Stimulated activated CD4-positive, alpha-beta T cell treated with anti-CD3 and anti-CD28 coated beads, Interleukin-1b, Interleukin-23, amount 100 ng/mL, for 4 hours (primary cell): ENCODE measurements at places on chromosomes 4 and X.
A peak's percentile ranks its signal among the peaks of the same experiment; 100 is the strongest.

GRCh38 chrX:17632942-17633341 lies 104.4 kb upstream of the SCML1 start:
- DNase-seq, result no peak

DNA sequence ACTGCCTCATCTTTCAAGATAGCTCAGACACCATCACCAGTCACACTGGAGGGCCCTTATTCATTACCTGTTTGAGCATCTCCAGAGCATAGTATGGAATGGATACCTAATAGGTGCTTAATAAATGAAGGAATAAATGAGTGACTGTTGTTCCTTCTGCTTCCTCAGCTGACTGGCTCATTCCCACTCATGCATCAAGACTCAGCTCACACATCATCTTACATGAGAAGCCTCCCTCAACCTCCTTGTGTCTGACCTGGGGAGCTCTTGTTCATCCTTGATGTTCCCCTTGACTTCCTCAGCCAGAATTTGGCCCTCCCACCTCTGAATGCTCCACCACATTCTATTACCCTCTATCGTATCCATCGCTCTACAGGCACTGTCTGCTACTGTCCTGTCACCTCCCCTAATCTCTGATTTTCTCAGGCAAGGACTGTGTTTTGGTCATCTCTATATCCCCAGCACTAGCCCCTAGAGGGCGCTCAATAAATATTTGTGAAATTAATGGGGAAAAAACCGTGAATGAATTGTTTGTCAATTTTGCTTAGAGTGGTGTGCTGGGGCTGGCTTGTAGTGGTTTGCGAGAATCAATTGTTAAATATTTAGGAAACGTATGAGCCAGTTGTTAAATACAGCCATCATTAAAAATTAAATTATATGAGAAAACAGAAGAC lies 88.3 kb downstream of the NHSL2 start:
- DNase-seq, result peak; percentile 36

GRCh38 chr4:6731780-6732179 lies 15.8 kb downstream of the BLOC1S4 start:
- no peak for DNase-seq

- DNase-seq, result no peak
These were observed 29.4 kb upstream of the SPINK2 start for GRCh38 chr4:56850910-56851309.

DNA sequence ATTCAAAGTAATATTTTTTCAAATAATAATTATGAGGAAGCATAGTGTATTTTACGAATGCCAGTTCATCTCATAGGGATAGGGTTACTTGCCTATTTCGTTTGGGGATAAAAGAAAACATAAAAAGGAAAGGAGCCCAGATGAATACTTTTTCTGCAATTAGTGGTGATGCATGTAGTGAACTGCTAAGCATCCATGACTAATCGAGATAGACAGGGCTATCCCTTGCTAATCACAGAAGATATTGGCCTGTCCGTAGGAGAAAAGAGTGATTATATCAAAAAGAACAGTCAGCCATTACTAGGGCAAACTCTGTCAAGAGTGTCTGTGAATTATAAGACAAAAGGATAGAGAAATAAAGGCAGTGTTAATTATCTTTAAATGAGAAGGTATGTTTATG lies 746.1 kb downstream of the C4orf33 start:
- DNase-seq, result no peak

DNA sequence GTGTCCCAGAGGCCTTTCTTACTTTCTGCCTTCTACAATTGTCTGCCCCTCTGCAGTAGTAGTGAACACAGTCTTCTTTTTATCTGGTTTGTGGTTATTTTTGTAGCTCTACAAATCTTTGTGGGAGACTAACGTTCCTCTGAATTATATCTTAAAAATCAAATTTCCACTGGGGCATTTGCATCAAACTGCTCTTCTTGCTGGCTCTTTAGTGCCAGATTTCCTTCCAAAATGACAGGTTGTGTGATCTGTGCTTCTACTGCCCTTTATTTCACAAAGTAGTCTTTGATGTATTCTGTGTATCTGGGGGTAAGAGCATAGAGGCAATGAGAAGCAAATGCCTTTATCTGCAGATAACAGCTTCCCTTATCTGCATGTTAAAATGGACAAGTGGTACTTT lies 34.5 kb downstream of the TSPAN7 start:
- no peak for DNase-seq

DNA sequence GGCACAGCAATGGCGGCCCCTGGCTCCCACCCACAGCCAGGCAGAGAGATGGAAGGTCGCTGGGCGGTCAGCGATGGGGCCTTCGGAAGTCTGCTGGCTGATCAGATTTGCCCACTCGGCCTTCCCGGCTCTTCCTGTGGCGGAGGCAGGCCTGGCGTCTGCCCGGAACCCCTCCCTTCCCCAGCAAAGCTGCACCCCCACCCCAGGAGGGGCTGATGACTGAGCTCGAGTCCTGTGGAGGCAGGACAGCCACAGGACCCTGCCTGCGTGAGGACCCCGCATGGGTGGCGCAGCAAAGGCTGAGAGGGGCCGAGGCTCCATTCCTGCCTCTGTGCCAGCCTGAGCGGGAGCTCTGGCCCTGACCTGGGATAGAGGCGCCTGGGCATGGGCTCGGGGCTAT lies 34.8 kb downstream of the TACC3 start:
- no peak for DNase-seq

- DNase-seq, result no peak
These were observed 357.1 kb upstream of the NOCT start for GRCh38 chr4:138658518-138658917.

DNA sequence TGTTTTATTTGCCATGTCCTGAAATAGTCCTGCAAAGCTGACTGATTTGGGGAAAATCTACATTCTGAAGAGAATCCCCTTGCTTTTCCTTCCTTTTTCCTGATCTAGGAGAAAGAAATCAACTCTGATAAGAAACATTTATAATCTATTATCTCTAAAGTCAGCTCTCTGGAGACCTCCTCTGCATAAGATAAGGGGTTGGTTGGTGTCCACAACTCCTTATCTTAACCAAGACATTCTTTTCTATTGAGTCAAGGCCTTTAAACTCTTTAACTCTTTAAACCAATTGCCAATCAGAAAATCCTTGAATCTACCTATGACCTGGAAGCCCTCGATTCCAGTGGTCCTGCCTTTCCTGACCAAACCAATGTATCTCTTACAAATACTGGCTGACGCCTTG lies 373.6 kb upstream of the RASGEF1B start:
- no peak for DNase-seq

DNA sequence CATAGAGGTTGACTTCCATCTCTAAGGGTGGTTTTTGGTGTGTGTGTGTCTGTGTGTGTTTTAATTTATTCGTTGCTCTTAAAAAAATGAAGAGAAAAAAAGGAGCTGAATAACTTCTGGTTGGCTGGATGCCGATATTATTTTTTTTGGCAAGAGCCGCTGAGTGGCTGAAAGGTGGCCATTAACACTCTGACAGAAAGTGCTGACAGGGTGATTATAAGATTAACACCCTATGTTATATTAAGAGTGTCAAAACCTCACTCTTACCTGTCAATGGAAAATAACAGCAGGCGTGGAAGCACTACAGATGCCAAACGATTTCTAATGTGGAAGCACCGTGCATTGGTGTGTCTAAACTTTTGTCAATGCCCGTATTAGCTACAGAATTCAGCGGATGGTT lies 622.5 kb downstream of the ANKRD50 start:
- DNase-seq, result no peak

- no peak for DNase-seq
These were observed 62.5 kb downstream of the FSTL5 start for GRCh38 chr4:162101337-162101736.

DNA sequence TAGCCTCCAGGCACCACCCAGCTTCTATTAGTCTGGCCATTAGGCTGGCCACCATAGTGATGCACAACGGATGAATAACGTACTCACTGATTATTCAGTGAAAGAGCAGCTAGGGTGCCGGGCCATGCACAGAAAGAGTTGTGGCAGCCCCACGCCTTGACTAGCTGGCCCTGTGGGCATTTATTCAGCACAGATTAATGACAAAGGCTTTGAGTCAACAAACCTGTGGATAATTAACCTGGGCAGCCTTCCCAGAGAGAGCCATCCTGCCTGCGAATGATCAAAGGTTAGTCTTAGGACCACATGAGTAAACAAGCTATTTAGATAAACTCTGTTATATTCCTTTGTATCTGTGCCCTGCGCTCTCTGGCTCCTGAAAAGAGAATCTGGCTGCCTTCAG lies 37.2 kb downstream of the MAP9 start:
- no peak for DNase-seq

GRCh38 chr4:16250661-16251365 lies 24.5 kb upstream of the TAPT1 start:
- DNase-seq, result no peak

DNA sequence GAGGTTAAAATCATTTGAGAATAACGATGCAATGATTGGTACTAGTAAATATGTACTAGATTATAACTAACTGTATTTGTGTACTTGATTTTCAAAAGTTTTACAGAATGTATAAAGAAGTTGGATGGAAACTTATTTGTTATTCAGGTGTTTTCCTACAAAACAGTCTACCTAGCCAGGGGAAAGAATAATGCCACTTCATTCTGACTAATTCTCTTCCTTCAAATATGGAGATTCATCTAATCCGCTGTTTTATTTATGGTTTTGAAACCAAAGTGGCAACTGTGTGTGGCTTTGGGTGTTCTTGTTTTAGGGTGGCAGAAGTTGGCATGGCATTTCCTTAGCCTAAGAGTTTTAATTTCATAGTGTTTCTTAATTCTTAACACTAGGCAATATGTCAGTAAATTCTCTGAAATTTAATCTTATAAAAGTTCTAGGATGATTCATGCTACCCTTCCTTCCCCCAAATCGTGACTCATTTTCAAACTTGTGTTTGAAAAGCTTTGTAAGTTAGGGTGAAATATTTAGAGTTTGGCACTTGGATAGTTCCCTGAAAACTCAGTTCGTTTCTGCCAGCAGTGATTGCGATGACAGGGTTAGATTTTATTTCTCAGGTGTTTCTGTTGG lies 62.6 kb downstream of the DCLK2 start:
- DNase-seq, result no peak

DNA sequence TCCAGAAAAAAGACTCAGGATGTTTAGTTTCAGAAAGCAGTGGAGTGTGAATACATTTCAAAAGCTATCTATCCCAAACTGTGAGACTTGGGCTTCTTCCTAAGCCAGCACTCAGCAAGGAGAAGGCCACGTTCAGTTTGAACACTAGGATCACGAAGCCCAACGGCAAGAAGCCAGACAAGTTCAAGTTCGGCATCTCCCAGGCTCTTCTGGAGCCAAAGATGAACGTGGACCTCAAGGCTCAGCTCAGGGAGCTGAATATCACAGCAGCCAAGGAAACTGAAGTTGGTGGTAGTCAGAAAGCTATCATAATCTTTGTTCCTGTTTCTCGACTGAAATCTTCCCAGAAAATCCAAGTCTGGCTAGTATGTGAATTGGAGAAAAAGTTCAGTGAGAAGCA lies 7.6 kb downstream of the PLAC1 start:
- DNase-seq, result no peak

GRCh38 chr4:20354120-20354519 lies 102.4 kb downstream of the SLIT2 start:
- DNase-seq, result no peak

GRCh38 chr4:125317525-125317877 lies 2.7 kb downstream of the FAT4 start:
- no peak for DNase-seq

DNA sequence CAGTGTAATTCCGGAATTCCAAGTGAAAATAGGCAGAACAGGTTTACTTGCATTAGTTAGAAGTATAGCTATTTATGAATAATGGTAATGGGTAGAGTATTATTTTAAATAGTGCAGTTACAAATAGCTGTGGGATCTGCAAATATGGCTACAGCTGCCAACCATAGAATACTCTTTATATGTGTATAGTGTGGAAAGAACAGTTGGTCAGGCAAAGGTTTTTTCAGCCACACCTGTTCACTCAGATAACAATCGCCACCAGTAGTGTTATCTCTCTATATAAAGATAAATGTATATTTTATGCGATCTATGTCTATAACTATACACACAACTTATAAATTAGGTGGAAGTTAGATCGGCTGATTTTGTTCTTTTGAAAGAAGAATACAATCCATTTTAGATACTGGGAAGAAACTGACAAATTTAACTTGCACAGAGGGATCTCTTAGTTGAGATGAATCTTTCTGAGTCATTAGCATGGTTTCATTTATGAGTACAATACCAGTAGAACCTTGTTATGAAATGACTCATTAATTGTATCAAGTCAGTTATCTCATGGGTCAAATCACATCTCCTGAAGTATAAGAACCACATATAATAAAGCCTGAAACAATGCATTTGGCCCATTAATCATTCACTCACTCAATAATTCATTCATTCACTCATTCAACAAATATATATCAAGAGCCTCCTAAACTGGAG lies 100.9 kb upstream of the NR3C2 start:
- DNase-seq, result no peak

DNA sequence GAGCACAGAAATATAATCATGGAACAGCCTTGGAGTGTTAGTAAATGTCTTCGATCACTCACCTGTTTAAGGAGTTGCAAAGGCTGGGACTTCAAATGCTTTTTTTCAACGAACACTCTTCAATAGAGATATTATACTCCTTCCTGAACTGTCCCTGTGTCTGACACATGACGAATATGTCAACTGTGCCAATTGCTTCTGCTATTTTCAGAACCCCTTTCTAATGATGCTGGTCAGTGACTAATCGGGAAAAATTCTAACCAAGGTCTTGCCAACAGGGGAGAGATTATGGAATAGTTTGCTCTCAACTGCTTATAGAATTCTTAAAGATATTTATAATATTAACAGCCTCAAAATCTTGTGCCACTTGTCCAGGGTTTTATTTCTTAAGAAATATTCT lies 8.5 kb upstream of the KLHL34 start:
- no peak for DNase-seq

DNA sequence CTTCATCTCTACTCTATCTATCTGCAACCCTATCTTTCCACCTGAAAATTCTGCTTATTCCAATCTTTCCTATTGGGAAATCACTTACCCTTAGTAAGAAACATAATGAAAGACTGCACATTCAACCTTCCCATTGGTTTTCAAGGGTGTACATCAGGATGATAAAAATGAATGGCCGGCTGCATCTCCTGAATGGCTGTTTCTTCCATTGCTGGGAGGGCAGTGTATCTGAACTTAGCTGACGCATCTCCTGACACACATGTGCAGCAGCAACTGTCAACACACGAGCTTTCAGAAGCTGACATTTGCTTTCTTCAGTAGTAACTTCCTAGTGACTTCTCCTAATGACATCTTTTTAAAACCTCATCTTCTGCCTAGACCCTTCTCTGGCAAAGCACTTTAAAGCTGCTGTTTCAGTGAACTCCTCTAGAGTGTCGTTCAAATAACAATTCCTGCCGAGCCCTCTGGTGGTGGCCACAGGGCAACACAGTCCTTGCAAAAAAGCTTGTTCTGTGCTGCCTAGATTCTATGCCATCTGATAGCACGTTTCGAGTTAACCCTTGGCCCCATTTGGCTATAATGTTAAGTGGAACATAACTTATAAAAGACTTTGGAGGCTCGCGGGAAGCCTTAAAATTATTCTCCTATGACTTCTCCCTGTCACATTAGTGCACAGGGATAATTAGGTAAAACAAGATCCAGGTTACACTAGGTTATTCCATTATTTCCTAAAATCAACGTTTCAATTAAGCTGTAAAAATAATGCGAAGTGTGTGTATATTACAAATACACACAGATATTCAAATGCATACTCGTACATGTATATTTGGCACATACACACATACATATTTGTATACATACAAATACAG lies 2340.7 kb downstream of the PCDH7 start:
- DNase-seq, result no peak
